Prostate gland (tissue), 2 donors: ENCODE measurements at places on chromosomes 12 and 14. TPM values are rescaled to one million over a fixed set of nuclear protein-coding genes. Genes with fewer than 3 reads are reported as not detected.

GRCh38 chr14:50230401-50230700, 1.0 kb downstream of the SOS2 start:
- DNase-seq, result no peak
- H3K4me1 ChIP-seq, result no peaks in the 10 kb centered on the region
- no peaks in the 10 kb centered on the region for H3K36me3 ChIP-seq
- H3K27me3 ChIP-seq, result no peaks in the 10 kb centered on the region
- peak overlapping the region; percentile 75 for H3K4me3 ChIP-seq

GRCh38 chr12:29662734-29663323, 120.9 kb downstream of the TMTC1 start:
- no peaks in the 10 kb centered on the region for H3K4me1 ChIP-seq
- H3K27me3 ChIP-seq, result no peaks in the 10 kb centered on the region
- no peak overlapping the region for H3K4me3 ChIP-seq
- no peak overlapping the region for H3K27ac ChIP-seq
- no peaks in the 10 kb centered on the region for H3K36me3 ChIP-seq
- no peak for DNase-seq

- no peaks in the 10 kb centered on the region for H3K4me1 ChIP-seq
- no peaks in the 10 kb centered on the region for H3K36me3 ChIP-seq
- no peak for DNase-seq
- H3K27me3 ChIP-seq, result no peaks in the 10 kb centered on the region
Observed at GRCh38 chr12:88509851-88510250, 70.4 kb downstream of the KITLG start.

DNA sequence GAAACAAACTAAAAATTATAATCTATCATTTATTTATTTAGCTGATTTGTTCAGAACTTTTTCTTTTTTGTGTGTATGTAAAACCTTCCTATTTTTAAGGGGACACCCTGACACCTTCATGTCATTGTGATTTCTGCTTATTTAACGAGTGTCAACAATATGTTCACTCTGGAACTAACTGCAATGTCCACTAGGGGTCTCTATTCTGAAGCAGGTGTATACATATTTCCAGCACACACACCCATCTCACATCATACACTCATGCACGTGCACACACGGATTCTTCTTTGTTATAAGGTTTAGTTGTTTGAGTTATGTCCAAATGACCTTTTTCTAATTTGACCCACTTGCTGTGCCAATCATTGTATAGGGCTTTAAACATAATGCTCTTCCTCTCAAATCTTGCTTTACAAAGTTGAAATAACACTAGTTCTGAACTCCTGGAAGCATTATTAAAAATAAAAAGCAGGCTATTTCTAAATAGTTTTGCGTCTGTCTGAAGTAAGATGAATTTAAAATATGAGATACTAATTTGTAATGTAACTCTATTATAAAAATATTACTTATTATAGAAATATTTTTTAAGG, 15.5 kb downstream of the E2F7 start:
- no peak overlapping the region for H3K4me3 ChIP-seq
- no peaks in the 10 kb centered on the region for H3K27me3 ChIP-seq
- peak; percentile 39 for DNase-seq
- H3K4me1 ChIP-seq, result no peaks in the 10 kb centered on the region
- no peak overlapping the region for H3K27ac ChIP-seq
- H3K36me3 ChIP-seq, result no peaks in the 10 kb centered on the region

- no peaks in the 10 kb centered on the region for H3K27me3 ChIP-seq
- no peak overlapping the region for H3K4me3 ChIP-seq
- no peak overlapping the region for H3K27ac ChIP-seq
- H3K36me3 ChIP-seq, result no peaks in the 10 kb centered on the region
Observed at GRCh38 chr12:43737646-43738045, 20.9 kb downstream of the PUS7L start.

DNA sequence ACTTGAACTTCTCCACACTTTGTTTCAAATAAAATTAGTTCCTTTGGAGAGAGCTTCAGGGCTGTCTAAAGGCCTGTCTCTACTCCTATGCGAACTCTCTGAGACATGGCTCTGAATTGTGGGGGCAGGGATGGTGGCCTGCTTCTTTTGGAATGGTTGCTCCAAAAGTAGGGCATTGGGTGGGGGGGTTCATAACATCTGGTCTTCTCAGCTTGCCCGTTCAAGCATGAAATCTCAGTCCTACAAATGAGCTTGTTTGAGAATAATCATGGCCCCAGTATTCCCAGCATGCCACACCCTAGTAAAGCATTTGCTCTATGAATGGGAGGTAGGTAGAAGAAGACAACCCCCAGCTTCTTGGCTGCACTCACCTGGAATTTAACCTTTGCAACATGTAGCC, 6.7 kb downstream of the GPR135 start:
- no peak overlapping the region for H3K4me3 ChIP-seq
- no peak for DNase-seq
- no peaks in the 10 kb centered on the region for H3K4me1 ChIP-seq
- H3K27ac ChIP-seq, result no peak overlapping the region
- no peaks in the 10 kb centered on the region for H3K36me3 ChIP-seq

- no peak for DNase-seq
- no peak overlapping the region for H3K4me3 ChIP-seq
- no peaks in the 10 kb centered on the region for H3K4me1 ChIP-seq
- H3K36me3 ChIP-seq, result no peaks in the 10 kb centered on the region
- no peak overlapping the region for H3K27ac ChIP-seq
Observed at GRCh38 chr14:53882684-53883083, 73.9 kb downstream of the BMP4 start.

DNA sequence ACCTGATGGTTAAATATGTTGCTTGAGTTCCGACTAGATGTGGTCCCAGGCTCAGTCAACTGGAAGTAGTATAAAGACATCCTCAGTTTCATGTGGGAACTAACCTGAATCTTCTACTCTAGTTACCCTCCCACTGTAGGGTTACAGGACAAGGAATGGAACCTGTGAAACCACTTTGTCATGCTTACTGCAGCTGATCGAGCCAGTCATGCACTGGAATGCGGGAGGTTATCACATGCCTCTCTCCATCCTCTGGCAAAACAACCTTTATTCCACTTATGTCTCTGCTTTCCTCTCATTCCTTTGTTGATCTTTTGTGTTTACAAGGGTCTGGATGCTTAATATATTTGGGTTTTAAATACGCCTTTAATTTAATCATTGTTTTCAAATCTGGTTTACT, 111.9 kb upstream of the DDHD1 start:
- H3K27me3 ChIP-seq, result no peaks in the 10 kb centered on the region
- DNase-seq, result no peak
- no peaks in the 10 kb centered on the region for H3K4me1 ChIP-seq
- H3K36me3 ChIP-seq, result no peaks in the 10 kb centered on the region
- H3K4me3 ChIP-seq, result no peak overlapping the region

DNA sequence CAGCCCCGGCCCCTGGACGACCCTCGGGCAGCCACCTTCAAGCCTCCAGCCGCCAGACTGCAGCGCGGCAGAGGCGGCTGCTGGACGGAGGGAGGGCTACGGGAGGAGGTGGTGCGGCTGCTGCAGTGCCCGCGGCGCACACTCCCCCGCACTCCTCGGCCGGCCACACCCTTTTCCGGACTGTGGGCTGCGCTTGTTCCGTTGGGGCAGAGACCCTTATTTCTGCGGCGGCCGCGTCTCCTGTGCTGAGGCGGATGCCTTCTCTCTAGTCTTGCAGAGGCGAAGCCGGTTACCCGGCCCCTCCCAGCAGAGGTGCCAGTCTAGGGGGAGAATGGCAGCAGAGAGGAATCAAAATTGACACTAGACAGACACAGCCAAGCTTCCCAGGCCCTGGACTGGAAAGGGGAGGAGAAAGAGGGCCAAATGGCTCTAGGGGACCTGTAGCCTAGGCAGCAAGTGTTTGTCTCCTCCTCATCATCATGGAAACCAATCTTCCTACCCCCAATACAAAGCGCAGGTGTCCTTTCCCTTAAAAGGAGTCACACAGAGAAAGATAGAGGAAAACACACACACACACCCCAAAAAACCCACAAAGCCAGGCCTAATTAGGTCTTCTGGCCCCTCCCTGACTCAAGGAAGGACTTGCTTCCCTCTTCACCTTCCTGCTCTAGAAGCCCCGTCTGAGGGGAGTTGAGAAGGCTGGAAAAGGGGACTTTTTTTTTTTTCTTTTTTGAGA, 1.3 kb downstream of the ESYT1 start:
- H3K27me3 ChIP-seq, result no peaks in the 10 kb centered on the region
- H3K27ac ChIP-seq, result peak overlapping the region; percentile 82
- H3K36me3 ChIP-seq, result peaks cover 9% of the 10 kb centered on the region
- peak overlapping the region; percentile 76 for H3K4me3 ChIP-seq
- peaks cover 11% of the 10 kb centered on the region for H3K4me1 ChIP-seq

DNA sequence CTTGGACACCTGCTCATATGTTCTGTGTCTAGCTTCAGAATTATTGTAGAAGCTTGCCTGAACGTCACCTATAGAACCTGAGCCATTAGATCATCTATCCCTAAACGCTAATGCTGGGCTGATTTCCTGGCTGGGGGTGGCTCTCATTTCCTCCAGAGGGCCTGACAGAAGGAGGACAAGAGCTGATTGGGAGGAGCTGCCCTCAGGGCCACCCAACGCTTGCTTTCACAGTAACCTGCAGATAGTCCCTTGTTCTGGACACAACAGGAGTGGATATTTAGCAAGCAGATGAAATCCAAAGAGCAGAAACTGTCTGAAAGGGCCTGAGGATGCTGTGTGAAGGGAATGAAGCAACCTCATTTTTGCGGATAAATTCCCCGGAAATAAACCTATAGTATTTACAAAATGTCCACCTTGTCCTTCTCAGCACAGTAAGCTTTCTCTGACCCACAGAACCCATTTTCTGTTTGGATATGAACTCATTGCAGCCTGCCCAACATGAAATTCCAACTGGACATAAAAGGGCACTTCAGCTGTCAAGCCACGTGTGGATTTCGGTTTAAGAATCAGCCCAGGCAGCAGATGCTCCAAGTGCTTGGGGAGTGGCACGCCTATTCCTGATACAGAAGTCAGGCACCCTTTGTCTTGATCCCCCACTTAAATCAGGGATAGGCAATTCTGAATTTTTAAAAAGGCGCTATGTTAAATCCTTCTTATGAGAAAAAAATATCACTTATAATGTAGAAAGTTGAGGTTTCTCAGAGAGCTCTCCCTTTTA, 32.8 kb upstream of the TUBA1C start:
- H3K4me1 ChIP-seq, result no peaks in the 10 kb centered on the region
- H3K36me3 ChIP-seq, result no peaks in the 10 kb centered on the region
- H3K27ac ChIP-seq, result peak overlapping the region; percentile 38
- H3K4me3 ChIP-seq, result no peak overlapping the region
- no peaks in the 10 kb centered on the region for H3K27me3 ChIP-seq
- no peak for DNase-seq

GRCh38 chr12:8553088-8553627, 12.5 kb upstream of the CLEC4E start:
- H3K27me3 ChIP-seq, result no peaks in the 10 kb centered on the region
- H3K4me3 ChIP-seq, result no peak overlapping the region
- H3K4me1 ChIP-seq, result no peaks in the 10 kb centered on the region
- DNase-seq, result no peak
- no peak overlapping the region for H3K27ac ChIP-seq
- no peaks in the 10 kb centered on the region for H3K36me3 ChIP-seq

The HELB gene
- total RNA-seq, result 4.1 TPM

The FAM181A gene
- total RNA-seq, result not detected

The KRT85 gene
- not detected for total RNA-seq

The B3GNT4 gene
- total RNA-seq, result 0.64 TPM

The TSHR gene
- total RNA-seq, result 0.36 TPM

The SDR9C7 gene
- 1.1 TPM for total RNA-seq

The CLEC4D gene
- 1.5 TPM for total RNA-seq

The XRCC3 gene
- total RNA-seq, result 33.2 TPM

The STYK1 gene
- total RNA-seq, result 9.5 TPM

The DEPDC4 gene
- 18.0 TPM for total RNA-seq

The GLT8D2 gene
- 3.1 TPM for total RNA-seq
